Fibroblast of skin of right quadriceps (primary cell): ENCODE measurements at places on chromosomes 2 and 18.

DNA sequence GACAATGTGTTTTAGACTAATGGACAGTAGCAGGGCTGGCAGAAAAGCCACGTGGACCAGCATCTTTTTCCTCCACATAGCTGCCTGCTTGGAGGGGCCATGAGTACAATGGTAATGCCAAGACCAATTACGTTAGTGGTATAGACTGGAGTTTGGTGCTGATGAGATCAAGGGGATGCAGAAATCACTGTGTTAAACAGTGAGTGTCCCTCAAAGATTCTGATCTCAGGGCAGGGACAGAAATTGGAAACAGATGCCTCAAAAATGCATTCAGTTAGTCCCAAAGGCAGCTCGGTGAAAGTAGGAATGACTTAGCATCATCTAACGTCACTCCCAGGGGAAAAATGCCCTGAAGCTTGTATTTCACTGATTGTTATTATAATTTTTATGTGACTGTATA is 72.4 kb downstream of the SLC16A14 start:
- peak; percentile 74 for DNase-seq

GRCh38 chr2:181366675-181367175 is 90.5 kb upstream of the ITGA4 start:
- no peak for DNase-seq

DNA sequence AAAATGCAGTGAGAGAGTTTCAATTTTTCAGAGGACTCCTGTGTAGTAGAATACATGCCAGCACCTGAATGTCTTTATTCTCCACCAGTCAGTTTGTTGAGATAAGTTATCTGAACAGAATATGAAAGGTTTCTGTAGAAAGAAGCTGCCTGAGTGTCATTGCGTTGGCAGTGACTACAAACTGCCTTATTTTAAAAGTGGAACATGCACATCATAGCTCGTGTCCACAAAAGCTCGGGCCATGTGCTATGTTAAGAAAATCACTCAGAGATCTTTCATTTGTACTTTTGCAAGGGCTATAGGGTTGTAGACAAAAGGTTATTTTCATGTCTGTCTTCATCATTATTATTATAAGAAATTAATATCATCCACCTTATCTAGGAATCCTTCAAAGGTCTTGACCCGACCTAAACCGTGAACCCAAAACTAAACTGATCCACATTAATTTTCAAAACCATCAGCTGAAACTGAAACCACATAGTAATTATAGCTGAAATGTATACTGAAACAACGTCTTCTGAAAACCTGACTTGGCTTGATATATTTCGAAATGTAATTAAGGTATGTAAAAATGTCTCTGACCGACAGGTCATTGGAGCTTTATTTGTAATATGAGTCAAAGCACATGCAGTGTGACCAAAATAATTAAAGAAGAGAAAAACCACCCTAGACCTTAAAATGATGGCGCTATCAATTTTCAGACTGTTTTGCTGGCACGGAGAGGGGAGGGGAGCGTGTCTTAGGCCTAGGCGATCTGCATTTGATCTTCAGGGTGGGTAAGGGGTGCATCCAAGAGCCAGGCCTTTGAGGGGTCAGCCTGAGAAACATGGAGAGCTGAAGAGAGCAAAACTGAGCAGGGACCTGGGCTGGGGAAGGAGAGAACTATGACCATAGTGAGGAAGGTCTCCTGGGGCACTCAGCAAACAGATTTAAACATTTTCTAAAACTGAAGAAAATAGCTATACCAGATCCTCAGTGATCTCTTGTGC is 232.1 kb downstream of the SOX11 start:
- DNase-seq: no peak

DNA sequence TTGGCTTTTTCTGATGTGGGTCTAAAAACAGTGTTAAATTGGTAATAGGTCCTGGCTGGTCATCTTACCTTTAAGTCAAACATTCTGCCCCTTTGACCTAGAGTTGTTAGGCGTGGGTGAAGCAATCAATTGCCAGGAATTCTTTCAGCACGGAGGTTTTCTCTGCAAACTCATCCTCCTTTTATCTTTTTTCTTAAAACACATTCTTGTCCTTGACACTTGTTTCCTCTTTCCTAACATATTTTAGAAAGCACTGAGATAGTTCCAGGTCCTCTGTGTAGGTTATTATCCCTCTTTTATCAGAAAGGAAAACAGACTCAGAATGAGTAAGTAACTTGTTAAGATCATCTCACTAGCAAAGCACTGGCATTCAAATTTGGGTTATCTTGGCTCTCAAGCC is 18.6 kb upstream of the AP1S3 start:
- no peak for DNase-seq

GRCh38 chr2:177478907-177479306 is 86.3 kb downstream of the AGPS start:
- DNase-seq: no peak

GRCh38 chr2:164696634-164697033 is 75.4 kb upstream of the GRB14 start:
- DNase-seq: no peak

DNA sequence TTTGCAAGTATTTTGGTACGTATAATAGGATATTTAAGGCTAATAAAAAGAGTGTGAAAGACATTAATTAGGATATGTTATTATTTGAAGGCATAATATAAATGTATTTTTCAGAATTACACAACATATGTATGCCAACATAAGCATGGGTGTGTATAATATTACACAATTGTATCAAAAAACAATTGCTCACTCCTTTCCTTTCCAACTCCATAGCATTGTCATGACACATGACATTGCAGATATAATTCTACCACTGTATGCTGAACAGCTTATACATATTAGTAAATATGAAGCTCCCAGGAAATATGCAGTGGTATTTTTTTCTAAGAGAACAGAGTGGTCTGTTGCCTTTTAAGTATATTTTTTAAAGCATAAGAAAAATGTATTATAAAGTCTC is 593.1 kb downstream of the TMX3 start:
- peak; percentile 52 for DNase-seq

GRCh38 chr2:147051248-147051647 is 793.6 kb upstream of the ACVR2A start:
- peak; percentile 30 for DNase-seq

DNA sequence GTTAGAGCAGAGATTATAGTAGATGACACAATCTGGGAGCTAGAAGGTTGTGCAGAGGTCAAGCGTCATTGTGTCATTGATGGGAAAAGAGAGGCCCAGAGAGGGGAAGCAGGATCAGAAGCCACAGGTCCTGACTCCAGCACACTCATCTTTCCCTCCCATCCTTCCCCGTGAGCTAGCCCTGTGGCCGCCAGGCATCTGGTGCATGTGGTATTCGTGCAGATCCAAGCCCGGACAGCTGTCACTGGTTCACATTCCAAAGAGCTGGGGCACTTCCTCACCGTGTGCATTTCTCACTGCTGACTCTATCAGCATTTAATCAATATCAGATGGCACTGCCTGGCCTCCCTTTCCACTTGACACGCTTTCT is 94.1 kb upstream of the THOC1 start:
- DNase-seq: peak; percentile 100

GRCh38 chr2:231394211-231395141 is 1.0 kb upstream of the B3GNT7 start:
- DNase-seq: no peak

- peak; percentile 96 for DNase-seq
These were observed 144.1 kb downstream of the ZFP36L2 start for GRCh38 chr2:43082111-43082894.

- no peak for DNase-seq
These were observed 28.5 kb downstream of the ST8SIA5 start for GRCh38 chr18:46728219-46728930.

DNA sequence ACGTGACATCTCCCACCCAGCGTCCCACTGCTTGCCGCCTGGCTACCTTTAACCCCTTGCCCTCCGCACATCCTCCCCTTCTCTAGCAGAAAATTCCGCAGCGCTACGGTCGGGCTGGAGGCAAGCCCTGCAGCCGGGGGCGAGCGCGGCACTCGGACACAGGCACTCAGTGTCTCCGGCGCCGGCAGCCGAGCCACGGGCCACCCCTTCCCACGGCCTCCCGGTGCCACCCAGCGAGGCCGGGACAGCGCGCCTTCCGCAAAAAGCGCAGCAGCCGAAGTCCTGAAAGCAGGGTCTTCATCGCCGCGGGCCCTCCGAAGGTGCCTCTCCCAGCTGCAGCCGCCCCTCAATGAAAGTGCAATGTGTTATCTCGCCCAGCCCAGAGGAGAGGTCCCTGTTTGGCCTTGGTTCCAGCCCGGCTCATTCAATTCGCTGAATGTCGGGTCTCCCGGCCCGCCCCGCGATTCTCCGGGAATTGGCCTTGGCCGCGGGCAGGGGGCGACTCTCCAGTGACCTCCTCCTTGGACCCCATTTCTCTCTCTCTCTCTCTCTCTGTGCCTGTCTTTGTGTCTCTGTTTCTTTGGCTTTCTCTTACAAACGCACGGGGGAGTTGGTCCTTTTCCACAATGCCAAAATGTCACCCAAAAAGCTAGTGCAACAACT is 1.1 kb downstream of the DLGAP1 start:
- no peak for DNase-seq

GRCh38 chr18:77061946-77062517 is 70.6 kb downstream of the MBP start:
- no peak for DNase-seq

DNA sequence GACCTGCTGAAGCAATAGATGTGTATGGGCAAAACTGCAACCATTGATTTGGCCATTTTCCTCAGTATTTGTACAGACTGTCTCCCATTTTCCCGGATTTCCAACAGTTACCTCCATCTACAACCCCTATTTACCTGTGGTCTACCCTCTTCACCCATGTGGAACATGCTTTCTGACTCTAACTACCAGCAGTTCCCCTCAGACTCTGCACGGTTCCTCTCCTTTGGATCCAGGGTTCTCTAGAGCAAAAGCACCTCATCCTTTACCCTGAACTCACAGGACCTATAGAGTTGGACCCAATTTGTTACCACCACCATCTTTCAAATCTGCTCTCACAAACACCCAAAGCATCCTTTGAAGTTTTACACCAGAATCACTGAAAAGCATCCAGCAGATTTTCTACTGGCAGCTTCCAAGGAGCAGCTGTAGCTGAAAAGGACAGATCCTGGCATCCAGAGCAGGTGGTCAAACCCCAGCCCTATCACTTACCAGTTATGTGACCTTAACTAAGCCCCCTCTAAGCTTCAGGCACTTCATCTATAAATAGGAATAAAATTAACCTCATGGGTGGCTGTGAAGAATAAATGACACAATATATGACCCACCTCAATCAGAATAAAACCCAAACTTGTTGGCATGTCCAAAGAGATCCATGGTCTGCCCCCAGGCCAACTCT is 15.3 kb downstream of the CYTIP start:
- no peak for DNase-seq

DNA sequence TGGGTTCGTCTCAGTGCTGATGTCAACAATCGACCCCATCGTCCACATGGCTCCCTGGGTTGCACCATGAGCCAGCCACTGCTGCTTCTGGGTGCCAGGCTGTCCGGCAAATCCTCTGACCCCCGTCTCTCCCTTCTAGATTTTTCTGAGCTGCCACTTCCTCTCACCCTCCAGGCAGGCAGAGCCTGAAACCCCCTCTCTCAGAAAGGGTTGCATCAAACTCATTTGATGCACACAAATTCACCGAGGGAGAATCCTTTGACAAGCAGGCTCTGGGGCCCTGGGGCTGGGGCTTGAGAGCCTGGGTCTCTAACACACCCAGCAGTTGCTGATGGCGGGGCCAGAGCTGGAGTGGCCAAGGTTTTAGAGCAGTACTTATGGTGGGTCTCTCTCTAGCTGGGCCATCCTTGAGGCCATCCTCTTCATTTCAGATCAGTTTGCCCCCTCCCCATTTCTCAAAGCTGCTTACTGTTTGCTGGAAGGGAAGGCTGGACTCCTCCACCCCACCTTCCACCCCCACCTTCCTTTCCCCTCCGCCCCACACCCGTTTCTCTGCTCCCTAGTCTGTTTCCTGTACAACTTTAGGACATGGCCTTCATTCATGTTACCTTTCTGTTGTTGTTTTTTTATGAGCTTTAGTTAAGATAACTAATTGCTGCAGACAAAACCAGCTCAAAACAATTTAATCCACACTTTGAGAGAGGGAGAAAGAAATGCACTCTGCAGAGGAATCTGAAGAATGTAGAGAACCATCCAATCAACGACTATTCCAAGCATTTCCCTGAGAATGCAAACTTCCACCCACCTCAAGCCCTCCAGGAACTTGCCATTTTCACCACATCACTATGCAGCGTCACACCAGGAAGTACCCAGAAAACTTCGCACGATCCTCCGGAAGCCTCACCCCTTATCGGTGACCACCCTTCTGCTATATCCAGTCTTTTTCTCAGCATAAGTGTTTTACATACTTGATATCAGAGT is 69.5 kb downstream of the ARL4C start:
- DNase-seq: peak; percentile 91

GRCh38 chr2:18432999-18433398 is 127.5 kb downstream of the RDH14 start:
- DNase-seq: no peak

DNA sequence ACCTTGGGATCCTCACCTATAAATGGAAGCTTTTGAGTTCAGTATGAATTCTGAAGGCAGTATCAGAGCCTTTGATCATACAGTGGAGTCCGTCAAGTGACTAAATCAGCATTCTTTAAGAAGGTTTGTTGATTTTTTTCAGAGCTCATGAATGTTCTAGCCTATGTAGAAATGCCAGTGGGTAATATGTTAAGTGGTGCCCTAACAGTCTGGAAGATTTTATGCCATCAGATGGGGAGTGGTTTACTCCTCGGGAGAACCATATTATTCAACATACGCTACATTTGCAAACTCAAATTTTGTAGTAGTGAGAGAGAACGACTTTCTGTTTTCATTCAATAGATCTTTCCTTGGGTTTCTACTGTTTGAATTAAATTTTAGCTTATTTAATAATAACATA is 225.0 kb upstream of the ACVR2A start:
- no peak for DNase-seq

DNA sequence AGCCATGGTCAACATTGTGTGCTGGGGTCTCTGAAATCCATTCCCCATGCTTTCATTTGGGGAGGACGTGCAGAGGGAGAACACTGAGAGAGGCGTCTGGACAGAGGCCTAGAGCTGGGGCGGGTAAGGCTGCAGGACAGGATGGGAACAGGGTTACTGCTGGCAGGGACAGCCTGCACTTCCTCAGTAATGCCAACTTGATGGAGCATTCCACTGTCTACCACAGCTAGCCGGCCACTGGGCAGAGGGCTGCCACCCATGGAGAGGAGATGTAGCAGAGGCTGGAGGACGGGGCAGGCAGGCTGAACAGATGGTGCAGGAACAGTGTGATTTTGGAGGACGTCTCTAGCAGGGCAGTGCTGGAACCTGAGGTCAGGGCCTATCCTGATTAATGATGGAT is 29.3 kb downstream of the MRPL33 start:
- DNase-seq: no peak

DNA sequence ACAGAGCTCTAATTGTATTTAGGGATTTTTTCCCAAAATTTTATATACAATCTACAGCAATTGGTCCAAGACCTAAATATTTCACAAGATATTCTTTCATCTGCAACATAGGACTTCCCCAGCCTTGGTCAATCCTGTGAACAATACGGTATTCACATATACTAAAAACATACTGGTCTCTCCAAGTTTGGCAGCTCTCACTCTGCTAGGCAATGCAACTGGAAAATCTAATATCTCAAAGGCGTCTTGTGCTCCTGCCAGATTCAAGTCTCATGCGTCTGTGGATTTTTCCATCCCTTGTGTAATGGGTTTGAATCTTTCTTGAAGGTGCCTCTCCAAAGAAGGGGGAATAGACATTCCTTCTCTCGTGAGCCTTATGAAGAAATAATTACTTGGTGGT is 27.4 kb upstream of the MBOAT2 start:
- peak; percentile 41 for DNase-seq

GRCh38 chr2:120485096-120485495 is 139.2 kb downstream of the INHBB start:
- no peak for DNase-seq

- DNase-seq: peak; percentile 19
These were observed 39.8 kb downstream of the HRH4 start for GRCh38 chr18:24500217-24500616.

GRCh38 chr2:104447831-104448434 is 406.0 kb upstream of the POU3F3 start:
- no peak for DNase-seq
